ENCODE measurements at places on chromosomes 7 and 10. TPM values are rescaled to one million over a fixed set of nuclear protein-coding genes. Genes with fewer than 3 reads are reported as not detected.

The ADCYAP1R1 gene
- polyA plus RNA-seq: 0.64 TPM

DNA sequence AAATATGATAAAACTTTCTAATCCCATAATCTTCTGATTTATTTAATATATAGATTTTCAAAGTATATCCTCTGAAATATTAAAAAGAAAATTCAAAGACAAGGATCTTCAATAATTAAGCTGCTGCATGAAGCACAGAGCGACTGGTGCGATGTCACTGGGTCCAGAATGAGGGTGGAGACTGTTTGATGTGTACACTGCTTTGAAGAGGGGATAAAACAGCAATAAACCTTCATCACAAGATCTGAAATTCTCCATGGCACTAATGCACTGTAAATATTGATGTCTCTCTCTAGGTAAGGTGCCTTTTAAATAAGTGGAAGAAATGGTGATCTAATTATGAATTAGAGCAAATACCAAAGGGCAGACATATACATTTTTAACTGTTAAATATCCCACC lies 337.8 kb downstream of the PARD3 start:
- no peak for DNase-seq

DNA sequence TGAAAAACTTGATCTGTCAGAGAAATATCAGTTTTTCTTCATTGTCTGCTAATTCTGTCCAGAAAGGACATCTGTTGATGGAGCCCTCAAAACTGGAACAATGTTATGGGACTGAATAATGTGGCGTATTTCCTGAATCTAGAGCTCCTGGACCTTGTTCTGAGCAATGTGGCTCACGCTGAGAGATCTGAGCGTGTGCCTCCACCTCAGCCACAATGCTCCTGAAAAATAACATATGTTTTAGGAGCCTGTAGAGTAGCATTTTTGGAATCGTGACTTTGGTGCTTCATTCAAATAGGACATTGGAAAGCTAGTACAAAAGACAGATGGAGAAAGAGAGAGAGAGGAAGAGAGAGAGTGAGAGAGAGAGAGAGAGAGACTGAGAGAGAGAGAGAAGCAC lies 110.3 kb downstream of the BMPER start:
- no peak for DNase-seq

GRCh38 chr7:91759205-91759863 lies 121.2 kb downstream of the MTERF1 start:
- no peak for DNase-seq

DNA sequence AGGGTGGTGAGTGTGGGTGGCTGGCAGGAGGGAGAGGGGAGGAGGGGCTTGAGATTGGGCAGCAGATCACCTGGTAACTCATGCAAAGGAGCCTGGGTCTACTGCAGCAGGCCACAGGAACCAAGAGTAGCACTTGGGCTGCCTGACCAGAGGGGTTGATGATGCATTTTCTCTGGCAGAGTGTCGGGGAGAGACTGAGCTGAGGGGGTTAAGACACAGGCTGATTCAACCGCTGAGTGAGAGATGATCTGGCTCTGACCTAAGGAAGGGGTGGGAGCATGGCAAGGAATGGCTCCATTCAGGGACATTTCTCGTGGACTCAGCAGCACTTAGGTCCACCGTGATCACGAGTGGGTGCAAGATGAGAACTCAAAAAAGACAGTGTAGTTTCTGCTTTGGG lies 115.5 kb upstream of the STK17A start:
- DNase-seq: no peak

The SAP25 gene
- 3.6 TPM for polyA plus RNA-seq

The LRIT1 gene
- not detected for polyA plus RNA-seq

GRCh38 chr10:88008866-88009470 lies 145.5 kb downstream of the PTEN start:
- DNase-seq: no peak

DNA sequence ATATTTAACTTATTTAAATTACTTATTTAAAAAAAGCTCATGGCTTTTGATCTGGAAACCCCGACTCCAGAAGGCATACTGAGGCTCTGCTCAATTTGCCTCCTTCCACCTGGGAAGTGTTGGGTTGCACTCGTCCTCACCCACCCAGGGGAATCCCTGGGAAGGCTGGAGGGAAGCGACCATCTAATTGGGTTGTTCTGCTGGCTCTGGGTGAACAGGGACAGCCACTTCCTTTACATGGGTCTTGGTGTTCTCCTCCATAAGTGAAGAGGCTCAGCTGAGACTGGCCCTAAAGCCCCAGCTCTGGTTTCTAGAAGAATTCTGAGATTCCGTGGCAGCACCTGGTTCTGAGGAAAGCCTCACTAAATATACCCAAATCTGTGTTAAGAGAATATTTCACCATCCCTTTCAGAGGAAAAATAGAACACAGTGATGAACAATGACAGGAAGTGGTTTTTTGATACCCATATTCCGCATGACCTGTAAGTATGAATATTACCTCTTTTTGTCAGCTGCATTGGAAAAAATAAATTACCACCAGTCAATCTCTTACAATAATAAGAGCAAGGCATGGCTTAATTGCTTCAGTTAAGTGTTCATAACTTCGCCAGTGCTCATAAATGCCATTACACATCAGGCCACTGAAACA lies 131.1 kb upstream of the SHH start:
- no peak for DNase-seq

GRCh38 chr10:7411671-7412128 lies 866 bp upstream of the SFMBT2 start:
- no peak for DNase-seq

DNA sequence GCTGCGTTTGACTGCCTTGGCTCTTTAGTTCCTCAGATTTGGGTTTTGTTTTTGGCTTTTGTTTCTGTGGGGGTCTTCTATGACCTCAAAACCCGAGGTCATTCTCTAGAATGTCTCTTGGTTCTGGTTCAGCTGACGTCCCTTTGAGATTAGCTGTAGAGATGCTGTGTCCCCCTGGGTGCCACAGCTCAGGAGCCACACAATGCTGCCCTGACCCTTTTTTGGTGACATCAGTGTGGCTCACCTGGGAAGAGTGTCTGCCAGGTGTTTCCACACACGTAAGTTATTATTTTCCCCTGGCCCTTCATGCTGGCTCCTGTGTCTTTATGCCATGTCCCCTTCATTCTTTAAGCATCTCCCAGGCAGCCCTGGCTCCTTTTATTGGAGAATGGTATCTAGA lies 89.8 kb upstream of the DDC start:
- DNase-seq: no peak

DNA sequence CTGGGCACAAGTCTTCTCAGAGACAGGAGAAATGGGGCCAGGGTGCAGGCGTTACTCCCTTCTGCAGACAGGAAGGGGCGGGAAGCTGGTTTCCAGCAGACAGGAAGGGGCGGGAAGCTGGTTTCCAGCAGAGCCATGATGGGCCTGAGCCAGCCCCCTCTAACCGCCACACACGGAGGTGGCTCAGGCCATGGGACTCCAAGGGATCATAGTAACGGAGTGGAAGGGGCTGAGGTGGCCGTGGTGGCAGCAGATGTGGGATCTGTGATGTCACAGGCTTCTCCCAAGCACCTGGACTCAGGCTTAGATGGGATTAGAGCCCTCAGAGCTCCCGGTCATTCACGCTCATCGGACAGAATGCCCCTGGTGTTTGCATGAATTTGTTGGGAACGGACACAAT lies 177.8 kb downstream of the USP6NL start:
- DNase-seq: no peak

The SPDYE2B gene
- 0.74 TPM for polyA plus RNA-seq

DNA sequence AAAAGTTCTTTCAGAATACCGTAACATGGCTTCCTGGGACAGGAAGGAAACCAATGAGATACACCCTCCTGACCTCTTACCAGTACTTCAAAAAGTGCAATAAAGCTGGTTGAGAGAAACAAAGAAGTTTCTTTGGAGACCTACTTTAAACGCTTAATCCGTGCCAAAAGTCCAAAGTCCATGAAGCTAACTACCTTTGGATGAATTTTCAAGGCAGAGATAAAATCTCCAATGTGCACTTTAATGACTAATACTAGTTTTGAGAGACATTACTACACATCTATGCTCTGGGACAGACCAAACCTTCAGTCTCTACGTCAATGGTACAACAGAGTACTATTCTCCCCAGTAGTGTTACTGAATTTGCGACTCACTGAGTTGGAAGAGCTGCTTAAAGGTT lies 46.1 kb downstream of the UBE2H start:
- DNase-seq: no peak

DNA sequence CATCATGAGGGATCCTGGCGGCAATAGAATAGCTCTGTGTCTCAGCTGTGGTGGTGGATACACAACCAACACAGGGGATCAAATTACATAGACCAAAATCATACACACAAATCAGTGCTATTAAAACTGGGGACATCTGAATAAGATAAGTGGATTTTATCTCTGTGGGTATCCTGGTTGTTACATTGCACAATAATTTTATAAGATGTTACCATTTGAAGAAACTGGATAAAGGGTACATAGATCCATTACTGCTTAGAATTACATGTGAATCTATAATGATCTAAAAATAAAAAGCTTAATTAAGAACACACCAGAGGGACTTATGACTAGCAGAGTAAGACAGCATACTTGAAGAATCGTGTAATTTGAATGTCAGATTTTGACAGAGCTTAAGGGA lies 8.2 kb upstream of the FAM3C start:
- DNase-seq: no peak

The PPP1R3C gene
- 48.7 TPM for polyA plus RNA-seq

- DNase-seq: peak; percentile 37
Measured at GRCh38 chr7:48299580-48300169, 128.4 kb downstream of the ABCA13 start.

- no peak for DNase-seq
Measured at GRCh38 chr10:101442456-101442800, 88.5 kb downstream of the BTRC start.

GRCh38 chr10:32446536-32447406 lies 831 bp downstream of the CCDC7 start:
- peak; percentile 55 for DNase-seq

The AOAH gene
- 2.3 TPM for polyA plus RNA-seq

The ASIC3 gene
- polyA plus RNA-seq: 2.0 TPM

DNA sequence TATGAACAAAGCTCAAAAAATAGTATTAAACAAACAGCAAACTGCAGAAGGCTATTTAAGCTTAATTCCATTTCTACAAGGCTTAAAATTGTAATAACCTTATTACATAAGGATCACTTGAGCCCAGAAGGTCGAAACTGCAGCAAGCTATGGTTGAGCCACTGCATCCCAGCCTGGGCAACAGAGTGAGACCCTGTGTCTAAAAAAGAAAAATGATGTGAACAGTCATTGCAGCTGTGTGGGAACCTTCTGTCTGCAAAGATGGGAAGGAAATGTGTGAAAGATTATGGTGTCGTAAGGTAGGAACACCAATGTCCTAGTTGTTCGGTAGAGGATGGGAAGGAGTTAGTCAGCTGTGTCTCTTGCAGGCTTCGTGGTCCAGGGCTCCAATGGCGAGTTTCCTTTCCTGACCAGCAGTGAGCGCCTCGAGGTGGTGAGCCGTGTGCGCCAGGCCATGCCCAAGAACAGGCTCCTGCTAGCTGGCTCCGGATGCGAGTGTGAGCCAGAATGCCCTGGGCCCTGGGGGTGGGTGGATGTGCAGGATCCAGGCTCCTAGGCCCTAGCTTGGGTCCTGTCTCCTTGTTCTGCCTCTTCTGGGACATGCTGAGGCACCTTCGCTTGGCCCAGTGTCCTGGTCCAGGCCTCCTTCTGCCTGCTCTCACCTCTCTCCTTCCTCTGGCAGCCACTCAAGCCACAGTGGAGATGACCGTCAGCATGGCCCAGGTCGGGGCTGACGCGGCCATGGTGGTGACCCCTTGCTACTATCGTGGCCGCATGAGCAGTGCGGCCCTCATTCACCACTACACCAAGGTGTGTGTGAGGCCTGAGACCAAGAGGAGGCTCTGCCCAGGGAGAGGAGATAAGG lies 9.1 kb downstream of the C10orf62 start:
- no peak for DNase-seq

The ANKRD1 gene
- 1.0 TPM for polyA plus RNA-seq

GRCh38 chr10:13922586-13922985 lies 335.8 kb downstream of the PRPF18 start:
- DNase-seq: no peak

- DNase-seq: no peak
Measured at GRCh38 chr7:66464059-66464458, 164.6 kb upstream of the KCTD7 start.

DNA sequence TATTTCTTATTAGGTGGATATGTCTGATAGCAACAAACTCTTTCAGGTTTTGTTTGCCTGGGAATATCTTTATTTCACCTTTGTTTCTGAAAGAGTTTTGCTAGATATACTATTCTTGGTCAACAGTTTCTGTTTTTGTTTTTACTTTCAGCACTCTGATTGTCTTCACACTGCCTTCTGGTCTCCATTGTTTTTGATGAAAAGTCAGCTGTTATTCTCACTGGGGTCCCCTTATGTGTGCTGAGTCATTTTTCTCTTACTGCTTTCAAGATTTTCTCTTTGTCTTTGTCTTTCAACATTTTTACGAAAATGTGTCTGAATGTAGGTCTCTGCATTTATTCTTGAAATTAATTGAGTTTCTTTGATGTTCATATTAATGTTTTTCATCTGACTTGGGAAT lies 15.2 kb upstream of the RASSF4 start:
- DNase-seq: no peak

DNA sequence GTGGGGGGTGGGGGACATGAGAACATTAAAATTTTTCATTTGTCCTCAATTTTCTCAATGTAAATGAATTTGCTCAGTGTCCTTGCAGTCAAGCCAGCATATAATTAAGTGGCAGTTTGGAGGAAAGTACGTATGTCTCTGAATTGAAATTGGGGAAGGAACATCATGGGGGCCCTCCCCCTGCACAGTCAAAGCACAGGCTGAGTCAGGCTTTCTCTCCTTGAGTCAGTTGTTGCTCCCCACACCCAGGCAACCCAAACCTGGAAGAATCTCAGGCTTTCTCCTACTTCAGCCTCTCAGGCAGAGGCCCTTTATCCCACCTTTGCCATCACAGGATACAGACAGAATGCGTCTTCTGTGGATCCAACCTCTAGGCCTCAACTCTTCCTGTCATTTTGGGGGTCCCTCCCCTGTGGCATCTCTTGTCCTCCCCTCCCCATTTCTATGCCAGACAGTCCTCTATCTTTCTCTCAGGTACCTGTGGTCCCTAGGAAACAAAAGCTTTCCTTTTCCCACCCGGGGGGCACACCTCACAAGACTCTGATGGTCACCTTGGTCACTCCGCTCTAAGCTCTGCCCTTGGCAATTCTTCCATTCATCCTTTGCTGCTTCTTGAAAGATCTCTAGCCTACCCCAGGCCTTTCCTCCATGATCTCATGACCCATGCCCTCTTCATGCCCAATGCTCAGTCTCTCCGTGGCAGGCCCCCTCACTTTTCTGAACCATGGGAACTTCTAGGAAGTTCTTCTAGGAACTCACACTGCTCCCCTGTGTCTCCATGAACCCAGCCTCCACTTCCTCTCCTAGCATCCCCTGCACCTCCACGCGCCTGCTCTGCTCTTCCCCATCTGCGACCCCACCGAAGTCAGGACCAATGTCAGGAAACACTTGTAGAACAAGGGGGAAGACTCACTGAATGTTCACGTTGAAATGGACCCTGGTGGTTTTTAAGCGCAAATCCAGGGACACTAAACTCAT lies 40.4 kb downstream of the CREB3L2 start:
- no peak for DNase-seq

DNA sequence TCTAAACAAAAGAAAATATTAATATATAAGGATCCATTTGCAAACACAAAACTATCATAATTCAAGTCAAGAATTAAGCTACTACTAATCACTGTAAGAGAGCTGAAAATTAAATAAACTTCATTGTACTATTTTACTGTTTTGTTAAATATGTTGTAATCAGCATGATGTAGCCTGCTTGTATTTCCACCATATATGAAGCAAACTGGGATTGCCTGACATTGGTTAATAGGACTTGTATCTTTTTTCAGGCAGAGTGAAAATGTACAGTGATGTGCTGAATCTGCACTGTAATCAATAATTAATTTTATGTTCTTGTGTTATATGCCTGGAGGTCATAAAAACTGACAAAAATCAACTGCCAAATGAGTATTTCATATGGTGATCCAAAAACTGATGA lies 25.4 kb downstream of the TRDMT1 start:
- no peak for DNase-seq

The CLCN1 gene
- 0.17 TPM for polyA plus RNA-seq

Measured in right renal pelvis (tissue), 4 donors.